ENCODE measurements at places on chromosomes 13 and 19.
A peak's percentile ranks its signal among the peaks of the same experiment; 100 is the strongest.

DNA sequence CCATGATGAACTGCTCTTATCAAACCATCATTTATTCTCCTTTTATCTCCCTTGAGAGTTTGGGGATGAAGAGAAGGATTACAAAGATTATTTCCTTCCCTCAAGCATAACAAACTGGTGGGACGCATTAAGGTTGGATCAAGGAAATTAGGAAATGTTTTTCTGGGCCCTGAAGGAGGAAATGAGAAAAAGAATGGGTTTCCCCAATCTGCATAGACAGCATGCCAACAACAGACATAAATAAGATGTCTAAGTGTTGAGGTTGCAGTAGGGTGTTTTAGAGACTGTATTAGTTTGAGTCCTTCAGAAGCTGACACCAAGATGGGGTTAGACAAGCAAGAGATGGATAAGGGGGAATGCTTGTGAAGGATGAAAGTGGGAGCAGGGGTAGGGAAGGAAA, 7.3 kb downstream of the EPSTI1 start:
- no peak for DNase-seq

DNA sequence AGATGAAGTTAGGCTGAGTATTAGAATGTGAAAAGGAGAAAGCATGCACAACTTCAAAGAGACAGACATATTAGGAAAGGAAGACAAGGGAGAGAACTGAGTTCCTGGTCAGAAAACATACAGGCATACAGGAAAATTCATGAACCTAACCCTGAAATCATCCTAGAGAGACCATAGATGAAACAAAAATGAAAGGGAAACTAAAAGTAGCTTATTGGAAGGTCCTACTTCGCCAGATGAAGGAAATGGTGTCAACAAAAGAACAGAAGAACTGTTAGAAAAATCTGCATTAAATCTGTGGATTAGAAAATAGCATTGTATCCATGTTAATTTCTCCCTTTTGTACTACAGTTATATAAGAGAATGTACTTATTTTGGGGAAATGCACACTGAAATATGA, 169.0 kb upstream of the UFM1 start:
- no peak for DNase-seq

DNA sequence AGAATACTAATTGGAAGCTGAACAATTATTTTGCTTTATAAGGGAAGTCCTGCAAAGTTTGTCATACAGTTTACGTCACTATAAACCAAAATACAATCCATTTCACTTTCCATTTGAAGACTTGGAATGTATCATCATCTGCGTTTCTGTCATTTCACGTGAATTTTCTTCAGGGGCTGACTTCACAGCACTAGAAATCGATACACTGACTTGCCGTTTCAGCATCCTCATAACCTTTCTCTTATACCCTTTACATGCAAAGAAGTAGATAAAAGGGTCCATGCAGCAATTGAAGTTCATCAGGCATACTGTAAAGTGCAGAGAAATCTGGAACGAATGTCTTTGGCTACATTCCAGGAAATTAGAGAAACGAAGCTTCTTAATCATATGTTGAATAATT, 12.2 kb downstream of the GPR183 start:
- no peak for DNase-seq

DNA sequence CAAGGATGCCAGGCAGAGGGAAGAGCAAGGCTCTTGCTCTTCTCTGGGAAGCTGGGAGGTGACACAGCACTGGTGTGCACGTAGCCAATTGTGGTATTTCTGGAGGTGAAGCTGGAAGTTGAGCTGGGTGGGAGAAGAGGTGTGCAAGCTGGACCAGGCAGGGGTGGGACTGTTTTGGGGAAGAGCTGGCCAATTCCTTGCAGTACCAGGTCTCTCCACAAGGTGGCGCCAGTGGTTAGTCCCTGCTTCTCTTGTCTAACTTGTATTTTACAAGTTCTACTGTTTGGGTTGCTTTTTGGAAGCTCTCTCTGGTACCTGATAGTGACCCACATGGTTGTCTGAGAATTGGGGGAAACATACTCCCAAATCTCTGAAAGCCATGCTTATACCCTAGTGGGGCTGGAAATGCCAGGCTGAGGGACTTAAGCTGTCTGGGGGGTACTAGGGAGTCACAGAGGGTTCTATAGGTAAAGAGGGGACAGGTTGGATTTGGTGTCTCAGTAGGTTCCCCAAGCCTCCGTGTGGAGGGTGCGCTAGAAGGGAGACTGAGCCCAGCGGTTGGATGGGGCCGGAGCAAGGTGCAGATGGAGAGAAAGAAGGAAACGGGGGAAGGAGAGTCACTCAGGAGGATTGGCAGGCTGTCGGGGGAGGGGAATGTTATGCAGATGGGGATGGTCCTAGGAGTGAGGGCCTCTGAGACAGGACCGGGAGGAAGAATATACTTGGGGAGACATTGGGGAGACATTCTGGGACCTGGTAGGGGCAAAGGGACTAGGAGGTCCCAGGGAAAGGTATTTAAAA, 3.0 kb downstream of the HPN start:
- DNase-seq: peak; percentile 26

DNA sequence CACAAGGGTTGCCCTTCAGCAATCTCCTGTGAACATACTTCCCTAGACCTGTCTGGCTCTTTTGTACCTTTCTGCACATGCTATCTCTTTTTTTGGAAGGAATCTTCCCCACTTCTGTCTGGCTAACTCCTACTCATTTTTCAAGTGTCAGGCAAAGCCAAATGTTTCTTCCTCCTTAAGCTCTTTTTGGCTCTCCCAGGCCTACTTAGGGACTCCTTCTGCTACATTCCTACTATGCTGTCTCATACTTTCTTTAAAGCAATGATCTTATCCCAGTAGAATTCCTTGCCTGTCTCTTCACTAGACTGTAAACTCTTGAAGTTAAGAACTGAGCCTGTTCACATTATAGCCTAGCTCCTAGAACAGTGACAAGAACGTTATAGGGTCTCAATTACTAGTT, 114.9 kb upstream of the WASF3 start:
- DNase-seq: peak; percentile 18

DNA sequence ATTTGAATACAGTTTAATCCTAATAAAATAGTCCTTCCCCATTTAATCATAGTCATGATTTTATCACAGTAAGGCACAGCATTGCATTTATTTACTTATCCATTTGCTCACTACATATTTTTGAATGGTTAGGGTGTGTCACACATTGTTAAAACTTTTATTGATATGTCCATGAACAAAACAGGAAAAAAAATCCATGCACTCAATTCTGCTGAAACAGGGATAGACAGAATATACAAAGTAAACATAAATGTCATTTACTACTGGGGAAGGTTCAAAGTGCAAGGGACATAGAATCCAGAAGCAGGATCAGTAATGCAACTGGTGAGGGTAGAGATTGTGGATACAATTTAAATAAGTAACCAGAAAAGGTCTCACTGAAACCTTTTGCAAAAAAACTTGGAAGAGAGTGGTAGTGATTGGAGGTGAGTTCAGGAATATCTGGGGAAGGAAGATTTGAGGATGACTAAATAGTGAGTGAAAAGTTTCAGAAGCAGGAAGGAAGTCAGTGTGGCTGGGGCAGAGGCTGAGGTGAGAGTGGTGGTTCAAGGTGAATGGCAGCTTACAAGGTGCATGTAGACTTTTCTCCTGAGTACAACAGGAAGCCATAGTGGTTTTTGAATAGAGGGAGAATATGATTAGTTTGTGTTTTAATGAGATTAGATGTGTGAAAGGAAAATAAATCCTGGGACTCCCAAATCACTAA, 387.2 kb upstream of the ATXN8OS start:
- DNase-seq: no peak

GRCh38 chr13:34863360-34864135, 78.5 kb upstream of the NBEA start:
- DNase-seq: peak; percentile 92

- DNase-seq: no peak
These were observed 3.1 kb downstream of the ZNF428 start for GRCh38 chr19:43616306-43616705.

- peak; percentile 52 for DNase-seq
These were observed 195.6 kb downstream of the GPC5 start for GRCh38 chr13:91594061-91594460.

DNA sequence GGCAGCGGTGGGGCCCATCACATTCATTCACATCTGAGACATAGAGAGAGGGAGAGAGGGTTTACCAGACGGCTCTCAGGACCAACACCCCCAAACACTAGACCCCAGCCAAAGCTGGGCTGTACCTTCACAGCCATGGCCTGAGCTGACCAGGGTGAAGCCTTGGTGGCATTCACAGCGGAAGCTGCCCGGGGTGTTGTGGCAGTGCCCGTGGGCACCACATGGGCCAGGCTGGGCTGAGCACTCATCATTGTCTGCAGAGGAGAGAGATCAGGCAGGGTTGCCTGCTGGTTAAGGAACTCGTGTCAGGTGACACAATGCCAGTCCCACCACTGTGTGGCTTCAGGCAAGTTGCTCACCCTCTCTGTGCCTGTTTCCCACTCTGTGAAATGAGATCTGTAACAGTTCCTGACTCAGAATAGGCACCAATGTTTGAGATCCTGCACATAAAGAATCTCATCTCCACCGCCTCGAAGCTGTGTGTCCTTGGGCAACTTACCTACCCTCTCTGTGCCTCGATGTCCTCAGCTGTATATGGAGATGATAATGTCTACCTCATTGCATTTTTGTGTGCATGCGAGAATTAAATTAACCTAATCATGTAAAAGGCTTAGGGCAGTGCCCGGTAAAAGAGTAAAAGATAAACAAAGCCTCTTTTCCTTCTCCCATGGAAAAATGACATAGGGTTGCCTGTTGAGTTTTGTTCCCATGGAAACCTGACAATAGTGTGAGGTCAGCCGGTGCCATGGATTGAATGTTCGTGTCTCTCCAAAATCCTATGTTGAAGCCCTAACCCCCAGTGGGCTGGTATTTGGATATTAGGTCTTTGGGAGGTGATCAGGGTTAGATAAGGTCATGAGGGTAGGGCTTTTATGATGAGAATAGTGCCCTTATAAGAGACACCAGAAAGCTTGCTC, 22.9 kb downstream of the CCL25 start:
- DNase-seq: no peak

- DNase-seq: no peak
These were observed 85.2 kb upstream of the RNF113B start for GRCh38 chr13:98262292-98262691.

DNA sequence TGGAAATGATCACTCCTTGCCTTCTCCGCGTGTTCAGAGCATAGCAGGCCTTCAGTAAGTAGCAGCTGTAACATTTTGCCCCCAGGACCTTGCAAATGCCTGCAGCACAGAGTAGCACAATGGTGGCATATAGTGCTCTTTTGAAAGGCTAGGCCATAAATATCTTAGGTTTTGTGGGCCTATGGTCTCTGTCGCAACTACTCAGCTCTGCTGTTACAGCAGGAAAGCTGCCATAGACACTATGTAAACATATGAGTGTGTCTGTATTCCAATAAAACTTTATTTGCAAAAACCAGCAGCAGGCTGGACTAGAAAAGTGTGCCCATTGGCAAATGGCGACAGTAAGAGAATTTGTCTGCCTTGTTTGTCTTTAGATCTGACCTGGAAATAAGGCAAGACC, 9.4 kb downstream of the ITPKC start:
- no peak for DNase-seq

DNA sequence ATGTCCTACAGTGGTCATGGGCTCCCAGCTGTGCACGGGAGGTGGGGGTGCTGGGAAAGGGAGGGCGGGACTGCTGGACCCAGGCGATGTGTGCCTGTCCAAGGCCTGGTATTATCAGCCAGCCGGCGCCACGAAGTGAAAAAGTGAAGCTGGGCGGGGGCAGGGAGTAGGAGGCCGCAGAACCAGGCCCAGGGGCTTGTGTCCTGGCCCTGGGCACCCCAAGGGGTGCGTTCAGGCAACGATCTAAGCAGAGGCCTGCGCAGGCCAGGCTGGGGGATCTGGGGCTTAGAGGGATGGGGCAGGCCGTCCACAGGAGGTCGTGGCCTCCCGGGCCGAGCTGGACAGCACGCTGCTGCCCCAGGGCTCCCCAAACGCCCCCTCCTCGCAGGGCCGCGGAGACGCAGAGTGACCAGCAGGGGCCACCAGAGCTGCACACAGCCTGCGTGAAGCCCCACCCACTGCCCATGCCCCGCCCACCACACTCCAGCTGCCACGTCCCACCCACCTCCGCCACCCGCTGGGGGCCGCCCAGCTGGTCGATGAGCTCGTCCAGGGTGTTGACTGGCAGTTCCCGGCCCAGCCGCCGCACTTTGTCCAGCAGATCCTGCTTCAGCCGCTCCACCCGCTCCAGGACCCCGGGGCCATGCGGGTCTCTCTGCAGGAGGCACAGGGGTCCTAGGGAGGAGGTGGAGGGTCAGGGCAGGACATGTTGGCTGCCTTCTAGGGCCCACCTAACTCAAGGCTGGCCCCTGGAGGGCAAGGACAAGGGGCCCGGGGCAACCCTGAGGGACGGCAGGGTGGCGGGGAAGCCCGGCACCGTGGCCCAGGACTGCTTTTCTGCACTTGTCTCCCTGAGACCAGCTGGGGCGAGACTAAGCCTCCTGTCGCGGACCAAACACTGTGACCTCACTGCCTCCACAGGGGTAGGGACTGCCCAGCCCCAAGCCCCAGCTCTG, 9.5 kb downstream of the GPX4 start:
- peak; percentile 92 for DNase-seq

GRCh38 chr19:7139095-7139494, 69.6 kb downstream of the ZNF557 start:
- DNase-seq: no peak

- no peak for DNase-seq
These were observed 182.4 kb upstream of the UFM1 start for GRCh38 chr13:38167164-38167822.

GRCh38 chr13:53743906-53744305, 715.3 kb downstream of the OLFM4 start:
- no peak for DNase-seq

DNA sequence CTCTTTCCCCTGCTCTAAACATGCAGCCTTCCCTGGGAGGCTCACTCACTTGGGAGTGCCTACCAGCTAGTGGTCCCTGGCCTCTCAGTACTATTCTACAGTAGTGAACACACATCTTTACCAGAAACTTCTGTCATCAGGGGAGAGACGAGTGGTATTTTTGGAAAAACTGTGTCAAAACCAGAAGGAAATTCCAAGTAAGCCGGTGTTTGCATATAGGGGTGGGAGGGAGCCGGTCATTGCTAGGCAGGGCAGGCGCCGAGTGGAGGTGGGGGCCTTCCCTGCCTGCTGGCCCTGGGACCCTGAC, 7.0 kb downstream of the RPS9 start:
- DNase-seq: no peak

- DNase-seq: no peak
These were observed 55.3 kb upstream of the TEX29 start for GRCh38 chr13:111265006-111265700.

DNA sequence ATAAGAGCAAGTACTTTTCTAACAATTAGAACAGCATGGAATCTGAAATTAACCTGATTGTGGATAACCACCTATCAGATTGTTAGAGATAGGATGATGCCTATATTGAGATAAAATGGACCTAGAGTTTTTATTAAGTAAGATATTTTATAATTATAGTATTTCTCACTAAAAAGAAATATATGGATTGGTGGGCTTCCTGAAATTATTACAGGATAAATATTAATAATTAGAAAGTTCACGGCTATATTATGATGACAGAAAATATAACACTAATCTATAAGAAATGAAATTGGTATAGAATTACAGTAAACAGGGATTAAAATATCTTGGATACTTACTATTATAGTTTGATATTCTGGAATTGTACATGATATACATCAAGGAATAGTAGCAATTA, 378.0 kb upstream of the SPRY2 start:
- no peak for DNase-seq

GRCh38 chr13:42486711-42487198, 87.2 kb upstream of the TNFSF11 start:
- peak; percentile 91 for DNase-seq

Data from fibroblast of skin of abdomen (primary cell).